ENCODE measurements at places on chromosomes 5 and 9.

DNA sequence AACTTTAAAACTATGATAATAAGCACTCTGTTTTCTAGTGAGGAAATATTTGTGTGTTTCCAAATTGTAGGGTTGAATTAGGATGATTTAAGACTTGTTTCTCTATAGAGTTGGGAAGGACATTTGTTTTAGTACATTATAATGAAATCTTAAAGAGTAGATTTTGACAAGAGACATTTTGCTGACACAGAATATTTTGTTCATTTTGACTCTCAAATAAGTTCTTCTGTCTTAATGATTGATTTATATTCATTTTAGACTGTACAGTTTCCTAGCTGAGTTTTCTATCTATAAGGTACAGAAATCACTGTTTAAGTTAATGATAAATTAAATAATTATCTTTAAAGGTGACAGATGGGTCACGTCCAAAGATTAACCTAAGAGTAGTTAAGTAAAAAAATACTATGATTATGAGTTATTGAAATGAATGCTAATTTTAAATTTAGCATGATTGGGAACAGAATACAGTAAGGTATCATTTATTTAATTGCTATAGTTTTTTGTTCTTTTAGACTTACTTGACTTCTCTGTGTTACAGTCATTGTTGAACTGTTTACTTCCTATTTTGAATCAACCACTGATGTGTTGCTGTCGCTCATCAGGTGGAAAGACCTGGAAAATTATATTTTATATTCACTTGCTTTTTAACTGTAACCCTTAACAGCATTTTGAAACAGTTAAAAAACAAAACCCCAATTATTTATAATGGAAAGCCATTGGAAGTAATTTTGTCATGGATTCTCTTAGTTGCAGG lies 19.5 kb downstream of the PBX3 start:
- no peak for DNase-seq

GRCh38 chr5:27220752-27221151 lies 182.4 kb upstream of the CDH9 start:
- DNase-seq = no peak

DNA sequence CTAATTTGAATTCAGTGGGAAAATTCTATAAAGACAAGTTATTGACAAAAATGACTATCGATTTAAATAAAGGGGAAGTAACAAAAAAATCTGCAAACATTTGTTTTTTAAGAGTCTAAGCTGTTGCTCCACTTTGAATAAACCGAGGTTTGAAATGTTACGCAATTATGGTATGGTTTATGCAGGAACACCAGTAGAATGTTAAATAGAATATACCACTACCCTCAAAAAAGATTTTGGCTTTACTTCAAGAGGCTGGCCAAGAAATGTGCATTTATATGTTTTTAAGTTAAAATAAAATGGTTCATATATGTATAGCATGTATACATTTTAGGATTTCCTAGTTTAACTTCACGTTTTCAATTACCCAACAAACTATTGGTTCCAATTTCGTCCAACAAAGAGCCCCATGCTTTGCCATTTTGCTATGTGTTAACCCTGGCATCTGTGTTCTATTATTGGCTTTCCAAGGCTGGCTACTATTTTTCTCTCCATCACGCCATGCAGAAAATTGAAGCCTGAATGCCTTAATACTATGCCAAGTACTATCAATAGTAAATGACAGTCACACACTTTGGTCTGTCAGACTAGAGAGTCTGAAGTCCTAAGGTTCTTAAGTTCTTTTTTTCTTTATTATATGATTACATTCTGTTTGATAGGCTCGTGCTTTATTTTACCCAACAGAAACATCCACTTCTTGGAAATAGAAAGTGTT lies 171.2 kb downstream of the BRINP1 start:
- DNase-seq = no peak

GRCh38 chr9:123391233-123391632 lies 35.2 kb downstream of the CRB2 start:
- no peak for DNase-seq

DNA sequence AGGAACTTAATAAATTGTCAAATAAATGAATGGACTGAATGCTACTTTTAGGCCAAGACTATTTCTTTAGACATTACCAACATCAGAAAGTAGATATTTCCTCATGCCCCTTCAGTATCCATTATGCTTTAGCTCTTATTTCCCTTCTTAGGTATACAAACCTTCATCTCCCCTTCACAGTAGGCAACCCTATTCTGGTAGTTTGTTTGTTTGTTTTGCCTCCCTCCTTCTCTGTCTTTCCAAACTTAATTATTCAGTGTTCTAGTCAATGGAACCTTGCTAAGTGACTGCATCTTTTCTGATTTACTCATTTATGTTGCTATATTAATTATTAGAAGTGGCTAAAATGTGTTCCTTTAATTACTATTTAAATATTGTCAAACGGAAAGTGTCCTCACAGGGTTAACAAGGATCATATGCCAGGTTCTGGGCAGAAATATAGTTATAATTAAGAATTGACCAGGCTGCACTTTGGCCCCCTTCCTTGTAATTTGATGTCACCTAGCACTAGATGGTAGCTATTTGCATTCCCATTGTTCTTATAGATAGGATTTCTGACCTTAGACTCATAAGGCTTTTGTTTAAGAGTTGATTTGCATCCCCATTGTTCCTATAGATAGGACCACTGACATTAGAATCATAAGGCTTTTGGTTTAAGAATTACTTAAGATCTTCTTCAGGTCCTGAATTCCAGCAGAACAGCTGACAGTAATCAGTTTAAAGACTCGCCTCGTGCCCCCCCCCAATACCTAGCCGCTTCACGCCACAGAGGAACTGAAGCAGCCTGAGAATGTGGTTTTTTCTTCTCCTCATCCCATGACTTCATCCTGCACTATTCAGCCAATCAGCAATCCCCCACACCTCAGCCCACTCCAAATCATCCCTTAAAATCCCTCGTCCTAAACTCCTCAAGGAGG lies 84.4 kb upstream of the NUDT12 start:
- no peak for DNase-seq

DNA sequence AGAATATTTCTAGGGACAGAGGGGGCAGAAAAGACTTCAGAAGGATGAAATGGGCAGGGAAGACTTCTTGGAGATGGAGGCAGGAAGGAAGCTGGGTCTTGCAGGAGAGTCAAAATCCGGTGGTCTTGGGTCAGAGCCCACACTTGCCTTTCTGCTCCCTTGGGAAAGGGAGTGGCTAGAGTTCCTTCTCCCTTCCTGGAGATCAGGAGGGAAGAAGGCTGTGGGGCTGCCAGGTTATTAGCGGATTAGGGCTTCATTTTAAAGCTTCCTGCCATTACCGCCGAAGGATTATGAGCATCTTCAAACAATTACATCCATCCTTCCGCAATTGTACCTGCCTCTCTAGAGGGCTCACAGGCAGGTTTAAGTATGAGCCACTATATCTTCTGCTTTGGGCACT lies 19.2 kb upstream of the SYNPO start:
- DNase-seq = no peak

- DNase-seq = no peak
These were observed 8.7 kb upstream of the IL7R start for GRCh38 chr5:35847961-35848360.

DNA sequence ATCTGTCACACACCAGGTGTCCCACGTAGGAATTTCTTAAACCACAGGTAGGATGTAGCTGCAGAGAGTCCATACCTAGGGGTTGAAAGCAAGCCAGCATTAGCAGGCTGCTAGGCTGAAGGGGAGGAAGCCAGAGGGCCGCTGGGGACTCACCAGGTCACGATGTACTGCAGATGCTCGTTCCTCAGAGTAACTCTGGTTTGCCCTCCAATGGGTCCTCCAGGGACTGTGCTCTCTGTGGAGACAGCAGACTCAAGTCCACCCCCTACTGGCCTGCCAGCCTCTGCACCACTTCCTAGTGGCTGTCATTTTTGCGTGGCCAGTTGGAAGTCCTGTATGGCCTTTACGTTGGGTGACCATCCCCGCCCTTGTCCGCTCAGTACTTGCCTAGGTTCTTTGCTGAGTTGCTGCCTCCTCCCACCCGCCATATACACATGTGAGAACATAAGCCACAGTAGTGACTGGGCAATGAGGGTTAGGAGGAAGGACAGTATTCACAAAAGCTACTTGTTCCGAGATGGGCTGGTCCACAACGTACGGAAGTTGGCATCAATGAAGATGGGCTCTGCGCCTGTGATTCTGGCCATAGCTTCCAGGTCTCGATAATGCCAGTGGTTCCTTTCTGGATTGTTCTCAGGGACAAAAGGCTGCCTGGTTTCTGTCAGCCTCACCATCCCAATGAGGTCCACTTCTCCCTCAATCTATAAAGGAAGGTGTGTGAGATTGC lies 4.1 kb downstream of the RPL7A start:
- no peak for DNase-seq

DNA sequence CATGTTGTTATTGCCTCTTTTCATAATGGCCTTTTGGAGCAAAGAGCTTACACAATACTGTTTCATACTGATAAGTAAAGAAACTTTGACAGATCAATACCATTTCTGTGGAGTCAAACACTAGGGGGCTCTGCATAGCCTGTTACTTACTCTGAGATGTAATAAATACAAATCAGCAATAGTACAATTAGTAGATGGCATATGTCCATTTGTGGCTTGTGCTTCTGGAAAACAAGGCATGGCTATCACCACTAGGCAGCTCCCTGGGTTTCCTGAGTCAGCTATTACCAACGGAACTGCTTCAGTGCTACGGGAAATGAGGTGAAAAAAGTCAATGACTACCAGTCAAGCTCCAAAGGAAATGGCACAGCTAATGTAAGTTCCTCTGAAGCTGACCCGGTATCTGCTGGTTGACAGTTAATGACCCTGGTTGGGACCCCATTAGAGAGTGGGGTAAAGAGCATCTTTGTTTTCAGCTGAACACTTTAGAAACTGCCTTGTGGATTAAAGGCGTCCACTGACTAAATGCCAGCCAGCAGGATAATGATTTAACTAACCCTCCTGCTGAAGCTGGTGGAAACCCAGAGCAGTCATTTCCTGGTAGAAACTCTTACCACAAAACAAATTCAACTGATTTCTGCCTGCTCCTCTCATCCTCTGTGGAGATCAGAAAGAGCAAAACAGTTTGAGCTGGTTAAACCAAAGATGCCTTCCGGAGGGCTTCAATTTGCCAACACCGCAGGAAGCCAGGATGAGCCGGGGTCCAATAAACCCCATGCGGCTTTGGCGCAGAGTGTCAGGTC lies 69.0 kb upstream of the FAM169A start:
- no peak for DNase-seq
